ENCODE measurements at places on chromosomes 12 and 14.

- no peak for DNase-seq
These were observed 24.3 kb downstream of the HIF1A start for GRCh38 chr14:61719344-61720293.

DNA sequence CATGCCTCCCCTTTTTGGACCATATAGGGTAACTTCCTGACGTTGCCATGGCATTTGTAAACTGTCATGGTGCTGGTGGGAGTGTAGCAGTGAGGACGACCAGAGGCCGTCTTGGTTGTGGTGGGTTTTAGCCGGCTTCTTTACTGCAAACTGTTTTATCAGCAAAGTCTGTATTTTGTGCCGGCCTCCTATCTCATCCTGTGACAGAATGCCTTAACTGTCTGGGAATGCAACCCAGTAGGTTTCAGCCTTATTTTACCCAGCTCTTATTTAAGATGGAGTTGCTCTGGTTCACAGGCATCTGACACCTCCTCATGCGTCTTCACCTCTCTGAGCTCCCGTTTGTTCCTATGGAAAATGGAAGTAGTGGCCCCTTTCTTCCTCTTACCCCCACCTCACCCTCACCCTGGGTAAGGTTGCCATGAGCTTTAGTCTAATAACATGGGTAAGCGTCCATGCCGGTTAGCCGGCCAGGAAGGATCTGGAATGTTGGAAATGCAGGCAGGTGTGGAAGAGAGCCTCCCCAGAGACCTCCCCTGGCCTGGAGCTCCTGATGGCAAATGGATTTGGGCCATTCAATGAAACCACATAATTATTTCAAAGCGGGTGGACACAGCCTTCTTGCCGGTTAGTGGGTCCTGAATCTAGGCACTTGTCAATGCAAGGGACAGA, 18.6 kb downstream of the HHIPL1 start:
- no peak for DNase-seq

GRCh38 chr12:9669534-9669933, at the start of gene CLEC2D:
Gene CLEC2D, plus strand, starts transcription at chr12:9669713. Its CDS starts 22 bp downstream, at chr12:9669735.
- no peak for DNase-seq

DNA sequence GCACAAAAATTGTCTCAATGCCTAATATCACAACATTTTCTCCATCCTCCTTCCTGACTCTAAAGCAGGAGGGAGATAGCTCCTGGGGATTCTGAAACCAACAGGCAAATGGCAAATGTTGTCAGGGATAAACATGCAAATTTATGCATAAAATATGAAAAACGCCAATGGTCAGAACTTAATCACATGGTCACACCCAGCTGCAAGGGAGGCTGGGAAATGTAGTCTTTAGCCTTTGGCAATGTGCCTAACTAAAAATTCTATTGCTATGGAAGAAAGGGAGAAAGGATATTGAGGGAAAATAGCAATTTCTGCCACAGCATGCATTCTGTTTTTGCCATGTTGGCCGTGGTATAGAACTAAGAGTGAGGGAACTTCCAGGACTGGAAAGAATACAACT, 11.7 kb upstream of the OASL start:
- no peak for DNase-seq

- no peak for DNase-seq
These were observed 11.7 kb upstream of the PRB4 start for GRCh38 chr12:11321980-11322379.

- no peak for DNase-seq
These were observed 214.1 kb downstream of the FBXL14 start for GRCh38 chr12:1380171-1380851.

GRCh38 chr14:36420149-36420687, 99.8 kb upstream of the MBIP start:
- DNase-seq: no peak

DNA sequence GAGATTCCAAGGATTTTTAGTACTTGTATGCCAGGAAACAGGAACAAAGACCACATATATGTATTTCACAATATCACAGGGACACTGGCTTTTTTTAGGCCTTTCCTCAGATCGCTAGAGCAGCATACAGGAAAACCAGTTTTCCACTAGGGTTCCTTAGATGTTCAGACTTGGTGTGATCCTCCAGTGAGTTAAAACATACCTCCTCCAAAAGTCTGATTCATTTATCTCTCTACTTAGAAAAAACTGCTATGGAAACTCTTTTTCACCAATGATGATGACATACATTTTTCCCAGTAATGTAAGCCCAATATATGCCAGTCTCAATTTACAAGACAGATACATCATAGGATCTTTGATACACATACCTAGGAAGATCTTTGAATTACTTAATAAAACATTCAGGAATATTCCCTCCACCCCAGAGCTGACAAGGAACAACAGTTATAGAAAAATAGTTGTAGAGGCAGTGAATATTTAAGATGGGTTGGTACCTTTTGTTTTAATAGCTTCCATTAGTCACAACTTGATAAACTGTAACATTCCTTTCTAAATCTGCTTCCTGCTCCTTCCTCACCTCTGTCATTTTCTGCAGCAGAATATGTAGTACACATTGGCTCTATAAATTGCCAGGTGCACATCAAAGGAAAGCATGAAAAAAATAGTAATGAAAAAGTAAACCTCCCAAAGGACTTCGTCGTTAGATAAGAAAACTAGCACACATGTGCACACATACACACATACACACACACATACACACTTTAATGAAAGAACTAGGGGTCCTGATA, 27.5 kb downstream of the BCAT1 start:
- no peak for DNase-seq

DNA sequence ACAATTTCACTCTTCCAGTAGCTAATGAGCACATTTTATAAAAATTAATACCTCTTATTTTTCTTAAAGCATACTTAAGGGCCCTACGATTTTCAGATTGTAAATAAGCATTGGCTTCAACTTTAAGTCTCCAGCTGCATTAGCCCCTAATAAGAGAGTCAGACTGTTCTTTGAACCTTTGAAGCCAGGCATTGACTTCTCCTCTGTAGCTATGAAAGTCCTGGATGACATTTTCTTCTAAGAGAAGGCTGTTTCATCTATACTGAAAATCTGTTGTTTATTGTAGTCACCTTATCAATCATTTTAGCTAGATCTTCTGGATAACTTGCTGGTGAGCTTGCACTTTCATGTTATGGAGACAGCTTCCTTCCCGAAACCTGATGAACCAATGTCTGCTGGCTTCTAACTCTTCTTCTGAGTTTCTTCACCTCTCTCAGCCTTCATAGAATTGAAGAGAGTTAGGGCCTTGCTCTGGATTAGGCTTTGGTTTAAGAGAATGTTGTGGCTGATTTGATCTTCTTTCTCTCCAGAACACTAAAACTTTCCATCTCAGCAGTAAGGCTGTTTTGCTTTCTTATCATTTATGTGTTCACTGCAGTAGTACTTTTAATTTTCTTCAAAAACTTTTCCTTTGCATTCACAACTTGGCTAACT, 377.1 kb upstream of the RGS6 start:
- DNase-seq: no peak

- DNase-seq: no peak
These were observed 19.0 kb upstream of the CLEC4E start for GRCh38 chr12:8559676-8560075.

- DNase-seq: no peak
These were observed 175.2 kb upstream of the ATP2B1 start for GRCh38 chr12:89883630-89884389.

- no peak for DNase-seq
These were observed 464.8 kb upstream of the RGS6 start for GRCh38 chr14:71467361-71467811.

- DNase-seq: no peak
These were observed 77.3 kb downstream of the PDE3A start for GRCh38 chr12:20445687-20446086.

- no peak for DNase-seq
These were observed 1221.4 kb downstream of the VRK1 start for GRCh38 chr14:98018628-98019027.

GRCh38 chr12:44889162-44889561, 13.0 kb upstream of the NELL2 start:
- no peak for DNase-seq

DNA sequence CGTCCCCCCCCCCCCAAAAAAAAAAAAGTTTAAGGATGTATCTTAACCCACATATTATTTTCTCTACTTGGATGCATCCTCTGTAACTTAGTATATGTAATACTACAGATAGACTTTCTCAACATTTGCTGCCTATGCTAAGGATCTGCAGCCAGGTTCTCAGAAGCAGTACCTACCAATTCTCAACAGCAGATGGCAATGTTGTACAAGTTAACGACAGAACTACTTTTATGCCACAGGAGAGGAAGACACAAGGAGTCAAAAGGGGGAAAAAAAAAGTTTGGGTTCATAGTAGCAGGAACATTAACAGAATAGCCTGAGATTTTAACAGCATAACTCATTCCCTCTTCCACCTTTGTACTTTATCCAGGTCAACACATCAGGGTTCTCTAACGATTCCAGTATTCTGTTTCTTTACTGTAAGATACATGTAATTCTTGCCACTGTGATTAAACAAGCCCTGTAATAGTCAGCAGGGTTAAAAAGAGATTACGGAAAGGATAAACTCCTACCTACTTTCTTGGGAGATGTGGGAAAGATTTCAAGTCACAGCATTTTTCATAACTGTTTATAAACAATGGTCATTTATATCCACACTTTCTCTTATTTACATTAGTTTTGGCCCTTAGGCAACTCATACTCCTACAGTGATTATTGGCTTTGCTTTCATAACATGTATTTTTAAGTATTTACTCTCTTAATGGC, 5.7 kb upstream of the NEK9 start:
- DNase-seq: no peak

DNA sequence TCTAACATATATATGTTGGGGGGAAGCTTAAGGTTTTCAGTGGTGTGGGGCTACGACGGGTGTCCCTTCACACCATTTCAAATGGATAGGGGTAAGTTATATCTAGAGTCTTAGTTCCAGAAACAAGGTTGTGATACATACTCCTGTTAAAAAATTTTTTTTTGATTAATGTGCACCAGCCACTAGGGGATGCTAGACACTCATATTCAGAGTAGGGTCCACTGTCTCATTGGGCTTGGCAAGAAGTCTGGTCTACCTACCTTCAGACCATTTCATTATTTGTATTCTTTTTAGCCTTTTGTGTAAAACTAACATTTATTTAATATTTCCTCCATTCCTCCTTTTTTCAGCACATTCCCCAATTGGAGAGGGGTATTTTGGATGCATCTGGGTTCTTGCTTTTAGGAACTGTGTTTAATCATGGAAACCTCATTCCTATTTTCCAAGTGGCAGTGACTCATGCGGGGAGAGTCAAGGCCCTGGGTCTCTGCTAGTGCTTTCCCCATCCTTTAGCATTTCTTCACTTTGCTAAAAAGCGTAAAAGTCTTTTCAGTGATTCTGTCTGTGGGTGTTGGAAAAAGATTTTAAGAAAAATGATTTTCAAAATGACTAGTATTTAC, 33.4 kb downstream of the ANO4 start:
- DNase-seq: no peak

All from activated T-helper 1 cell treated with anti-CD3 and anti-CD28 coated beads, Interleukin-2, amount 50 U/mL, for 16 hours (primary cell).